ENCODE measurements at places on chromosomes 5 and 9.

- DNase-seq = no peak
These were observed 304.1 kb upstream of the PANK3 start for GRCh38 chr5:168883281-168883741.

DNA sequence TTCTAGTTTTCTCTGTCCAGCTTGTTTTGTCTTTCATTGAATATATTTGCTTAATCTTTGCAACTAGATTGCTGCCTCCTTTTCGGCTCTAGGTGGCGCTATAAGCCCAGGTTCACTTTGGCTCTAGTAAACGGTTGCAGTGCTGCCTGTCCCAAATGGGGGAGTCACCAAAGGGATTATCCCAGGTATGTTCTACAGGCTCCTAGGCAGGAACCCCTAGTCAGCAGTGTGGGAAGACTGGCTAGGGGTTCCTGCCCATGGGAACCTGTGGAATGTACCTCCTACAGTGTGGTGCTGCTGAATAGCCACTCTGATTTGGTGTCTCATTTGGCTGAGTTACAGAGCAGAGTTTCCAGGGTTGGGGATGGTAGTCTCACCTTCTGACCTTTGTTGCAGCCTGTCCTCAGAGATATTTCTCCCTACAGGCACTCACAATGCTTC is 85.2 kb downstream of the ARSB start:
- DNase-seq = peak; percentile 80

DNA sequence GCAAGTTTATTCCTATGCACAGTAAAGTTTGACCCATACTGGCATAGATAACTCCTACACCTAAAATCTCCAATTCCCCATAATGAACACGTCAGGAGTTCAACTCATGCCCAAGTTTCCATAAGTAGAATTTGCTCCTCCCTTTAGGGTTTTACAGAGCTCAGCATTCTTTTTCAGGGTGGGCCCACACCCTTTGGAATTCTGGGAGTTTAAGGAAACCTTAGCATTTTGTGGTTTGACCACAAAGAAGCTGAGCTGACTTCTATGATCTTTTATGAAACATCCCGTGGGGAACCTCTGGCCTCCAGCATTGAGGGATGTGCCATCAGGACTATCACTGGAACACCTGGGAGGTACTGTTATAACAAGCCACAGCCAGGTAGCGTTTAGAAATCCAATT is 220.6 kb upstream of the MAP3K1 start:
- no peak for DNase-seq

GRCh38 chr9:121921444-121921843 is 171.7 kb downstream of the TTLL11 start:
- no peak for DNase-seq
